Activated CD4-positive, alpha-beta T cell treated with anti-CD3 and anti-CD28 coated beads, Interleukin-2, amount 10 ng/mL, durations not matched to agents 7 days and 5 days (primary cell): ENCODE measurements at places on chromosomes 3 and 15. TPM values are rescaled to one million over a fixed set of nuclear protein-coding genes. Genes with fewer than 3 reads are reported as not detected.

Gene VPS8
- total RNA-seq, result 69.3 TPM

Gene WDR93
- total RNA-seq, result not detected

Gene RLBP1
- total RNA-seq, result not detected

Gene GP5
- total RNA-seq, result 1.3 TPM
